ENCODE measurements at places on chromosomes 3 and 15.
A peak's percentile ranks its signal among the peaks of the same experiment; 100 is the strongest.

DNA sequence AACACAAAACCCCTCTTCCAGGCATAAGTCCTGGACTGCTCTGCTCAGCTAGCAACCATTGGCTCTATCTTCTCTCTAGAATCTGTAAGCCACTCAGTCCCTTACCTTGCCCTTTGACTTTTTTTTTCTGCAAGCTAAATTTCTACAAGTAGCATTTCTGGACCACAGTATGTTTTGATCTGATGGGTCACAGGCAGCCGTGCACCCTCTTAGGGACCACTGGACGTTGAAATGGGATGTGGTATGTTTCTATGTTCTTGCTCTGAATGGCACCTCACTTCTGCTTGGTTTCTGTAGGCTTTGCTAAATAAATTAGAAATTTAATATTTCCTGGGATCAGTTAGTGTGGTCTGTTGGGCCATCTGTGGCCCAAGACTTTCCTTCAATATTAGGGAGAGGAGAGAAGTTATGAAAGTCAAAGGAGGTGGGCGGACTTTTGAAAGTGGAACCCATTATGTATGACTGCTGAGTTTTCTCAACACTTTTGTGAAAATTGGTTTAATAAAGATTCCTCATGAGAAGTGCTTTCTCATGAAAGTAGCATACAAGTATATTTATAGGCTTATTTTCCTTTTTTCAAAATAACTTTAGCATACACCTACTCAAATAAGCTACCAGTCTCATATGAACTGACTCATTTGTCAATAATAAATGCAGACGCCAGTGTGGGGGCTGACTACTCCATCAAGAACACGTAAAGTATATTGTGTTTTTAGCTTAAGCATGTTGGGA, 18.4 kb upstream of the TIPARP start:
- no peak for DNase-seq

- no peak for DNase-seq
Observed at GRCh38 chr15:46872286-46872980, 844.9 kb upstream of the SEMA6D start.

DNA sequence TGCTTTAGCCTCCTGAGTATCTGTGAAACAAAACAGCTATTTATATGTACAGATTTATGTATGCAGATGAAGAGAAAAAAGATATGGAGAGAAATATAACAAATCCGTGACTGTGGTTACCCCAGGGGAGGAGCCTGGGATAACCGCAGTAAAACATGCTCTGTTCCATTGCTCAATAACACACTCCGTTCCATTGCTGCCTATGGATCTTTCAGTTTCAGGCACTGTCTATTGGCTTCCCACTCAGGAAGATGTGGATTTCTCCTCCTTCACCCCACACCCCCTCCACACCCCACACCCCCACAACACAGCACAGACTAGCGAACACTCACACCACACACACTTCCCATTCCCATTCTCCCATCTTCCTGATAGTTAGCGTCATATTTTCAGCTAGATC, 47.9 kb downstream of the CDCP1 start:
- no peak for DNase-seq

DNA sequence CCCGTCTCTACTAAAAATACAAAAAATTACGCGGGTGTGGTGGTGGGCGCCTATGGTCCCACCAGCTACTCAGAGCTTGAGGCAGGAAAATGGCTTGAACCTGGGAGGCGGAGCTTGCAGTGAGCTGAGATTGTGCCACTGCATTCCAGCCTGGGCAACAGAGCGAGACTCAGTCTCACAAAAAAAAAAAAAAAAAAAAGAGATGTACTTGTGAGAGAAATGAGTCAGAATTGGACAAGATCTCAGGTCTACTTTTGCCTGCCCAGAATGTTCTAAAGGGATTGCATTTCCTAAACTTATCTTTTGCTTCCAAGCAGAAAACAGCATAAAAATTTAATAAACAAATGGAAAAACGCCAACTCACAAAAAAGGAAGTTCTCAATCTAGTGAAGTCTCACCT, 167.5 kb downstream of the NR2F2 start:
- DNase-seq: no peak

GRCh38 chr3:10619989-10620832, 114.8 kb upstream of the ATP2B2 start:
- no peak for DNase-seq

- no peak for DNase-seq
Observed at GRCh38 chr15:39881790-39882189, 38.3 kb downstream of the GPR176 start.

- no peak for DNase-seq
Observed at GRCh38 chr3:179076243-179077027, 4.8 kb upstream of the ZMAT3 start.

DNA sequence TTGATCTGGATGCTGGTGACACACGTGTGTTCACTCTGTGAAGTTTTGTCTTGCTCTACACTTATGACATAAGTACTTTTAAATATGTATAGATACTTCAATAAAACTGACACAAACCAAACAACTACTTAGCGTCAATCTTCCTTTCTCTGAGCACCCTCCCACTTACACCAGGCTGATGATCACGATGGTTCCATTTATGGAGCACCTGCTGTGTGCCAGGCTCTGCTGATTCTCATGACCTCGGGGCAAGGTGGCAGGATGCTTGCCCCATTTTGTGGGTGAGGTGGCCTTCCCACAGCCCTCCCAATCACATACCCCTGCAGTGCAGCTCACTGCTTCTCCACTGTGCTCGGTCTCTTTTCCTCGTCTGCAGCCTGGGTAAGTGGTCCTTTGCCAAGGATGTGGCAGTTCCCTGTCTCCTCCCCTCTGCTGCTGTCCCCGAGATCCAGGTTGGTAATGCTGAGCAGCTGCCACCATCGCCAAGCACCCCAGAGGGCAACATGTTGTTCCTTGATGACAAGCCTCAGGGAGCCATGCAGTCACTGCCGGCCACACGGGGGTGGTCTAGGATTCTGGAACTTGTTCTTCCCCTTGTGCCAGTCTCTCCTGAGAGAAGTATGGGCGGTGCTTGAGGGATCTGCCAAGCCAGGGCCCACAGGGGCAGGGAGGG, 20.6 kb upstream of the ADCY5 start:
- no peak for DNase-seq

DNA sequence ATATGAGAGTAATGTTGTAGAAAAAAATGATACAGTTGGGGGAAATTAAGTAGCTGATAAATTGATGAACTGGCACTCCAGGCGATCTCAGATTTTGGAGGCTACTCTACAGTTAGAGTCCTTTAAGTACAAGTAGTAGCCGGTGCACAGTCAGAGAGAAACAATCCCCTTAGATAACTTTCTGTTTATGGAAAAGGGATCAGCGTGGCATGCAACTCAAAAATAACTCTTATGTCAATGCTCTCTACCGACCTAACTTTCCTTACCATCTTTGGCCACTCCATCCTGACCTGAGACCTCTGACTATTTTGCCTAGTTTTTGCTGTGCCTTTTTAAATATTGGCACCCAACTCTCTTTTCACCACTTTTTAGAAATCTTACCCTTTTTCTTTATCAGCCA, 299.6 kb downstream of the UNC13C start:
- DNase-seq: no peak

- no peak for DNase-seq
Observed at GRCh38 chr3:35241236-35241635, 398.1 kb upstream of the ARPP21 start.

DNA sequence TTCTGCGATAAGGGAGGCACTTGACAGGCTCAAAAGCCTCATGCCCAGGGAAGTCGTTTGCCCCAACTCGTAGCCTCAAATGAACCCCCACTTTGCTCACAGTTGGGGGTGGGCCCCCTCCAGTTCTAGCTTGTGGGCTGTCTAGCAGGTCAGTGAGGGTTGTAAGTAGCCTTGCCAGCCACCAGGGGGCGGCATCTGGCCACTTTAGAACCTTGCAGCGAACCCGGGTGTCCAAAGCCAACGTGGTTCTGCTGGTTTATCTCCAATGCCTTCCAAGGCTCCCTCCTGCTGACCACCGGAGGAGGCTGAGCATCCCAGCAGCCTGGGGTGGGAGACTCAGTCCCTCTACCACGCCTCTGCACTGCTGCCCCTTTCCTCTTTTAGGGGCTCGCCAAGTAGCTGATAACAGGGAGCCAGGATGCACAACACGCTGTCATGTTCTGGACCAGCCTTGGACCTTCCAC, 9.2 kb upstream of the RBSN start:
- DNase-seq: peak; percentile 84

GRCh38 chr3:15269091-15269989, 63.0 kb downstream of the SH3BP5 start:
- peak; percentile 92 for DNase-seq

- DNase-seq: peak; percentile 11
Observed at GRCh38 chr3:38627956-38628355, 21.5 kb downstream of the SCN5A start.

GRCh38 chr3:174153871-174154270, 705.3 kb upstream of the NAALADL2 start:
- no peak for DNase-seq

GRCh38 chr3:187968883-187969580, 184.9 kb upstream of the LPP start:
- DNase-seq: no peak

DNA sequence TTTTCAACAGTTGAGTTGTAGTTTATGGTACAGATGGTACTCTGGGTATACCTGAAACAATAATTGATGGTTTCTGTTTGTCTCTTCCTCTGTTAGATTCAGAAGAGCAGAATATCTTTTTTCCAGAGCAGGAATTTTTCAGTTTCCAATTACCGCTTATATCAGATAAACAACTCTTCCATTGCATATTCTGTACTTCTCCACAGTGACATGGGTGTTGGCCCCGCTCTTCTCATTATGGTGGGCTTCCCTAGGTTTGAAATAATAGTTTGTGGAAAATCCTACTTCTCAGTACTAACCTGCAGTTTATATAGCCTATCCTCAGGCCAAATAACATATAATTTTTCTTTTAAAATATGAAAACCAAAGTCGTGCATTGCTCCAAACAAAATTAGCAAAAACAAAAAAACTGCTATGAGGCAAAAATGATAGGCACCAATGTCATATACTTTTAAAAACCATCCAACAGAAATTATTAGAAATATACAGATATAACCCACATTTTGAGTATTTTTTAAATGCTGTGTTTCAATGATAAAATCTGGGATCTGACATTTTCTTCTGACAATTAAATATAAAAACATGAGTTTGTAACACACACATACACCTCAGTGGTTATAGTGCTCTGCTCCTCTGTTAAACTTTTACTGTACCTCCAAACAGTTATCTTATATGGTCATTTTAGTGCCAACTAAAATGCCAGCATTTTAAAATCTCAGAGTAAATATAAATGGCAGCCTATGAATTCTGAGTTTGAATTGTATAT, 56.8 kb downstream of the CMSS1 start:
- DNase-seq: no peak

DNA sequence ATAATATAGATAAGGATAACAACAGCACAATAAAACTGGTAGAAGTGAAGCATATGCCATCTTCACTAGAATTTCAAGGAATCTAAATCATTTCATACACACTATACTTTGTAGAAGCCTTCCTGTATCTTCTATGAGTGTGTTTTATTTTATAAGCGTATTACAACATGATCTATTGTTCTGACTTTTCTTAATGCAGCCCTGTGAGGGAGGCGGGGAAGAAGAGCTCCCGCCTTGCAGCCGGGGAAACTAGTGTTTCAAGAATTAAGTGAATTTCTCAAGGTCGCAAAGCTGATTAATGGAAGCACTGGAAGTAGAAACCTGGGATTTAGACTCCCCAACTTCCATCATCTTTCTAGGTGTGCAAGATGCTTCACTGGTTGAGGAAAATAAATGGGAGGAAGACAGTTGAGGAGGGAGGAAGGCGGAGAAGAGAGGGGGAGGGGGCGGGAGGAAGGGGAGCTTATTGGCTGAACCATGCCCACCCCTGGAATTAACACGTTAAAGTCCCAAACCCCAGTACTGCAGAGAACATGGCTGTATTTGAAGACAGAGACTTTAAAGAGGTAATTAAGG, 32.9 kb downstream of the VGLL4 start:
- no peak for DNase-seq

- DNase-seq: peak; percentile 40
Observed at GRCh38 chr3:45841420-45841756, 531 bp downstream of the LZTFL1 start.

DNA sequence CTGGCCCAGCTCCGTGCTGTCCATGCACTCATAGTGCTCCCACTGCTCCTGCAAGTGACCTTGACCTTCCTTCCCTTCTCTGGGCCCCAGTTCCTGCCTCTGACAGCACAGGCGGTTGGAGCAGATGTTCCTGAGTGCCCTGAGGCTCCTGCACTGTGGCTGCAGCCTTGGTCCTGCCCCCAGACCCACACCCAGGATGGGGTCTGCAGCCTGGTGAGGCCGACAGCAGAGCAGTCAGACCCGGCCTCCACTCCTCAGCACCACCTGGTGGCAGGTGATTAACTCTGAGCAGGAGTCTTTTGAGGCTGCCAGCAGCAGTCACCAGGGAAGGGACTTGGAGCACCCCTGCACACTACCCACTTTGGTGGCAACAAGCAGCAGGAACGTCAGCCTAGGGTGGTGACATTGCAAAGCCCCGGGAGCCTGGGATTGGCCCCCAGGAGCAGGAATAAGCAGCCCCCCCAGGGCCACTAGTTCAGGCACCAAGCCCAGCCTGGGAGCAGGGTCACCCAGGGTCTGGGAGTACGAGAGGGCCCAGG, 64.6 kb downstream of the CYP11A1 start:
- DNase-seq: peak; percentile 50

DNA sequence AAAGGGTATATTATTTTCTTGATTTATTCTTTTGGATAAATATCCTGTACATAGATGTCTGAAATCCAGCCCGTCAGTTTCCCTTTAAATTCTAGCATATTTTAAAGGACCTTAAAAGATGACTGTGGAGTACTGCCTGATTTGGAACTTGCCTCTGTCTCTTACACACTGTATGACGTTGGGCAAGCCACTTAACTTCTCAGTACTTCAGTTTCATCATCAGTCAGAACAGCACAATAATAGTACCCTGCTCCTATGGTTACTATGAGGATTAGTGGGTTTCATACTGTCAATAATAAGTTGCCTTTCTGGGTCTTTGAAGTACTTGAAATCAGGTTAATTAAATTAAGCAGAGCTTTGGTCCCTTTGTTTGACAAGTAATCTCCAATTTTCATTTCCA, 374.3 kb downstream of the TIGIT start:
- DNase-seq: no peak

DNA sequence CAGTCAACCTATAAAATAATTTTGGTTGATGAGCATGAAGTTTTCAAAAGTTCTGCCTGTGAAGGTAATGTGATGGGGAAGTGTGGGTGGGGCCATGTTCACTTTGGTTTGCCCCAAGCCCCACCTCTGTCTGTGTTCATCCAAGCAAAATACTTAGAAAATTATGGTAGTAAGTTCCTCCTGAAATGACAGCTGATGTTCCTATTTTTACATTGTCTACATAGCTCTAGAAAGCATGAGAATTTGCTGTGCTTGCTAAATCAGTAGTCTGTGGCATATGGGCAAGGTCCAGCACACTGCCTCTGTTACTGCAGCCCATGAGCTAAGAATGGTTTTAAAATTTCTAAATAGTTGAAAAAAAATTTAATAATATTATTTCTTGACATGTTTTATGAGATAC, 21.9 kb upstream of the CP start:
- no peak for DNase-seq

- DNase-seq: peak; percentile 53
Observed at GRCh38 chr15:74906067-74906449, 593 bp downstream of the FAM219B start.

GRCh38 chr3:20604659-20605058, 418.7 kb upstream of the SGO1 start:
- no peak for DNase-seq

- peak; percentile 13 for DNase-seq
Observed at GRCh38 chr3:27905625-27906024, 183.5 kb upstream of the EOMES start.

GRCh38 chr3:159165961-159166360, 364.1 kb downstream of the MFSD1 start:
- DNase-seq: no peak

Data from CD4-positive, alpha-beta T cell treated with Interleukin-17A for 4 hours (primary cell).